Stimulated activated CD8-positive, alpha-beta memory T cell treated with anti-CD3 and anti-CD28 coated beads, Interleukin-2, amount 100 ng/mL, for 48 hours (primary cell): ENCODE measurements at places on chromosomes 4 and X.

DNA sequence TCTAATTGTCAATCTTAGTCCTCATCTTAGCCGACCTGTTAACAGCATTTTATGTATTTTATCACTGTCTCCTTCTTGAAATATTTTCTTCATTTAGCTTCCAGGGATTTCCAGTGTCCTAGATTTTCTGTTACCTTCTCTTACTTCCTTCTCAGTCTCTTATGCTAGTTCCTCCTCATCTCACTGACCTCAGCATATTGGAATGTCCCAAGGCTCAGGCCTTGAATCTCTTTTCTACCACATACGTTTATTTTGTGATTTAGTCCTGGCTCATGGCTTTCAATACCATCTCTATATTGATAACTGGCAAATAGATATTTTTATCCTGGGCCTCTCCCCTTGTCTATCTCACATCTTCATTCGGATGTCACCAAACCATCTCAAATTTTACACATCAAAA is 61.1 kb downstream of the IQCM start:
- DNase-seq: no peak

DNA sequence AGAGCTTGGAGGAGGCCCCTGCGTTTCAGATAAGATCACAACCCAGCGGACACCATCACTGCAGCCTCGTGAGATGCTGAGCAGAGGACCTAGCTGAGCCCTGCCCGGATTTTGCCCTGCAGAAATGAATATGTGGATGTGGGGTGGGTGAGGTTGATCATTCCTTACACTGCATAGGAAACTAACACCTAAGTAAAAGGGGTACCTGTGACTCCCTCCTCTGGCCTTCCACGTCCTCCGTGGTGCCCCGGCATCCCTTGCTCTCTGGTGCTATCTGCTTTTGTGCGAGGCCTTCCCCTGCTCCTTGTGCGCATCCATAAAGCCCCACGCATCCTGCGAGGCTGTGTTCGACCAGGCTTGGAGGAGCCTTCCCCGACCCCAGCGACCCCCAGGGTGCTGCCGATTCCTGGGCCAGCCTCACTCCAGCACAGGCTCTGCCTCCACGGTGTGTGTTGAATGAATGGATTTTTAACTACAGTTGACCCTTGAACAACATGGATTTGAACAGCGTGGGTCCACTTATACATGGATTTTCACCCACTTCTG is 25.6 kb upstream of the GPR78 start:
- DNase-seq: no peak

- DNase-seq: no peak
These were observed 21.0 kb upstream of the RHOXF2 start for GRCh38 chrX:120137439-120137838.

- no peak for DNase-seq
These were observed 30.4 kb downstream of the ADH7 start for GRCh38 chr4:99404595-99405287.

DNA sequence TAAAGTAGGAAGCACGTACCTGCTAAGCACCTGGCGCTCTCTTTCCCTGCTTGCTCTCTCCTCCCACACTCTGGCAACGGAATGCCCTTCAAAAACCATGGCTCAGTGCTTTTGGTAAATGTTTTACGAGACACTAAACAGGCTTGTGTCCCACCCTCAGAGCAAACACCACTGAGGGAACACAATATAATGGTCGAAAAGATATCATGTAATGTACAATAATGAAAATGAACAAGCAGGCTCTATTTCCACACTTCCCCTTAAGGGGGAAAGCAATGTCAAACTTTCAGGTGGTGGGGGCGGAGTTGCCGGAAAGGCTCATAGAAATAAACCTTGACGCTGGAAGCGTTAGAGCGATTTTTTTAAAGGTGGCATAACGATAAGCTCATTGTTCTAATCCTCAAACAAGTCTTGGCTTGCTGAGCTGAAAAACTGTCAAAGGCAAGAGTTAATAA is 115.1 kb downstream of the RBM47 start:
- DNase-seq: no peak

GRCh38 chr4:17667253-17667652 is 52.8 kb downstream of the MED28 start:
- DNase-seq: no peak

DNA sequence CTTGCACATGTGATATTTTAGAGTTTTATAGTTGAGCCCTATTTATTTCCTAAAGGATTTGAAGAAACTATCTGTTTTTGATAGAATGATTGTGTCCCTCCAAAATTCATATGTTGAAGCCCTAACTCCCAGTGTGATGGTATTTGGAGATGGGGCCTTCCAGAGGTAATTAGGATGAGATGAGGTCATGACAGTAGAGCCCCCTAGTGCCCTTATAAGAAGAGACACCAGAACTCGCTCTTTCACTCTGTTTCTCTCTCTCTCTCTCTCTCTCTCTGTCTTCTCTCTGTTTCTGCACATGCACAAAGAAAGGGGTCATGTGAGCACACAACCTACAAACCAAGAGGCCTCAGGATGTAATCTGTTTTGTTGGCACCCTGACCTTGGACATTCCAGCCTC is 921.9 kb upstream of the DIAPH2 start:
- no peak for DNase-seq

DNA sequence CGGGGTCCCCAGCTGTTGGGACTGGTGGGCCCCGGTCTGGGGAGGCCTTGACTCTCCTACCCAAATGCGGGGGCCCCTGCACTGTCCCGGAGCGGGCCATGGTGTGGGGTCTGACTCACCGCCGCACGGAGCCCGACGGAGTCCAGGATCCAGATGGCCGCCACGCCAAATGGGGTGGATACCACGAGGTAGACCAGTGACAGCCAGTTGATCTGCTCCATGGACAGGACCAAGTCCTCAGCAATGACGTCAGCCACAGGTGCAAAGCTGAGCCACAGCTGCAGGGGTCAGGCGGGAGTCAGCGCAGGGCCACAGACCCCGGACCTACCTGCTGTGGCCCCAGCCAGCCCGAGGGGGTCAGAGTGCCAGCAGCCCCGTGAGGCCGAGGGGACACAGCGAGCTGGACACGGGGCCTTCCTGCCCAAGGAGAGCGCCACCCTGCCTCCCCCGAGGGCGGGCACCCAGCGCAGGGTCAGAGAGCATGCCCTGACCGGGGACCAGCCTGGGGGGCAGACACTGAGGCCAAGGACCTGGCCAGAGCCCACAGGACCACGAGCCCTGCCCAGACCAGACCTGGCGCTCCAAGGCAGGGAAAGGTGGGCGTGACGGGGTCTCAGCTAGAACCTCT is 2.4 kb downstream of the SLC49A3 start:
- no peak for DNase-seq

GRCh38 chr4:122481766-122482405 is 25.4 kb upstream of the IL2 start:
- no peak for DNase-seq

DNA sequence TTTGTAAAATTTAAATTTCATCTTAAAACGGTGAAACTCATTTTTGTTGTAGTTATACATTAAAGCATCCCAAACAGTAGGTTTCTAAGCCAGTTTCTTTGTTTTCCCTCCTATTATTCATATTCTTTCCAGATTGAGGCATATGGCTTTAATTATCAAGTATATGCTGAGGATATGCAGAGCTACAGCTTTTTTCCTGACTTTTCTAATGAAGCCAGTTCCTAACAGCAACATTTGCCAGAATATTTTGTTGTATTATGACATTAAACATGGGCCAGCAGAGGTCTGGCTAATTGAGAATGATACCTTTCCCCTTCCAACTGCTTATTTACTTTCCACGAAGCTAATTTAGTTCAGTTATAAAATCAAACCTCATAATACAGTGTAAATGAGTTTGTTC is 75.3 kb downstream of the SLIT2 start:
- no peak for DNase-seq

- DNase-seq: no peak
These were observed 40.5 kb downstream of the AGA start for GRCh38 chr4:177401658-177402273.

DNA sequence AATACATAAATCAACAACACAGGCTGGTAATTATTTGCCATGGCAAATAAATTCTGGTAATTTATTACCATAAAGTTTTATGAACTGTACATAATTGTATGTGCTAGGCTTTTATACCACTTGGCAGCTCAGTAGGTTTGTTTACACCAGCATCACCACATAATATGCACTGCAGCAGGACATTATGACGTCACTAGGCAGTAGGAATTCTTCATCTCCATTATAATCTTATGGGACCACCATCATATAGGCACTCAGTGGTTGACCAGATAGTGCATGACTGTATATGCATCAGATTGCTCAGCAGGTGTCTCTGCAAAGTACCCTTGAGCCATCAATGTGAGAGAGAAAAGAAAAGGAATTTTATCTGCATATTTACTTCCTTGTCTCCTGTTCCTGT is 295.4 kb downstream of the CFAP47 start:
- DNase-seq: no peak
